Left renal pelvis (tissue), 4 donors: ENCODE measurements at places on chromosomes 7 and 10. TPM values are rescaled to one million over a fixed set of nuclear protein-coding genes. Genes with fewer than 3 reads are reported as not detected.

C10orf105 gene
- polyA plus RNA-seq = 0.21 TPM

COL1A2 gene
- polyA plus RNA-seq = 609 TPM

TCAF2 gene
- polyA plus RNA-seq = 3.6 TPM

CDC14C gene
- not detected for polyA plus RNA-seq

CSTF2T gene
- 34.5 TPM for polyA plus RNA-seq

GPR85 gene
- polyA plus RNA-seq = 1.7 TPM

DNA sequence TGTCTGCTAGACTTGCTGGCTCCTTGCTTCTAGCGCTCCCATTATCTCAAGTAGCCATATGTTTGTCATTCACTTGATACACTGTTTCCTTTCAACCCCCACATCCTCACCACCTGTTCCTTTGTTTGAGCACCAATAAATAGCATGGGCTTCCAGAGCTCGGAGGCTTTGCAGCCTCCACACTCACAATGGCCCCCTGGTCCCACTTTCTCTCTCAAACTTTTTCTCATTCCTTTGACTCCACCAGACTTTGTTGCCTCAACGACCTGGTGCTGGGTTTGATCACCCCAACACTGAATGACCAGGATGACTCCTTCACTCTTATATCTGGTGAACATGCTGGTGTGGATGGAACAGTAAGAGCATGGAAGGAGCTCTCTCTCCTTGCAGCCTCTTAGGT lies 114.5 kb upstream of the TRIM24 start:
- no peak for DNase-seq

DNA sequence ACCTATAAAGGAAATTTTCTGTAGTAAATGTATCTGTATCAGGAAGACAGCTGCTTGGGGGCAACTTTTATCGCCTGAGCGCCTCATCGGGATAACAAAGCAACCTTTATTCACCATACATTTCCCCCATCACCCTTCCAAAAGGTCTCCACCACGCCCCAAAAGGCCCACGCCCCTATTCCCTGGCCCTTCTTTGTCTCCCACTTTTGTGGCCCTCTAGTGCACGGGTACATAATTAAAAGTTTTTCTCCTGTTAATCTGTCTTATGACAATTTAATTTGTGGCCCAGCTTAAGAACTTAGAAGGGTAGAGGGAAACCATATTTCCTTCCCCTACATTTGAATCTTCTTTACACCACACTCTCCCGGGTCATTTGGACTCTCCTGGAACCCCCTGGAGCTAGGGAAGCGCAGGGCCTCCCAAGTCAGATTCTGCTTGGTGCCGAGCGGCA lies 625 bp downstream of the RP9 start:
- DNase-seq = no peak

- no peak for DNase-seq
Observed at GRCh38 chr7:47581804-47582763, at the start of gene TNS3. Gene TNS3 (minus strand): TSS chr7:47582111. CDS start chr7:47439636, 142,475 bp downstream.

DNA sequence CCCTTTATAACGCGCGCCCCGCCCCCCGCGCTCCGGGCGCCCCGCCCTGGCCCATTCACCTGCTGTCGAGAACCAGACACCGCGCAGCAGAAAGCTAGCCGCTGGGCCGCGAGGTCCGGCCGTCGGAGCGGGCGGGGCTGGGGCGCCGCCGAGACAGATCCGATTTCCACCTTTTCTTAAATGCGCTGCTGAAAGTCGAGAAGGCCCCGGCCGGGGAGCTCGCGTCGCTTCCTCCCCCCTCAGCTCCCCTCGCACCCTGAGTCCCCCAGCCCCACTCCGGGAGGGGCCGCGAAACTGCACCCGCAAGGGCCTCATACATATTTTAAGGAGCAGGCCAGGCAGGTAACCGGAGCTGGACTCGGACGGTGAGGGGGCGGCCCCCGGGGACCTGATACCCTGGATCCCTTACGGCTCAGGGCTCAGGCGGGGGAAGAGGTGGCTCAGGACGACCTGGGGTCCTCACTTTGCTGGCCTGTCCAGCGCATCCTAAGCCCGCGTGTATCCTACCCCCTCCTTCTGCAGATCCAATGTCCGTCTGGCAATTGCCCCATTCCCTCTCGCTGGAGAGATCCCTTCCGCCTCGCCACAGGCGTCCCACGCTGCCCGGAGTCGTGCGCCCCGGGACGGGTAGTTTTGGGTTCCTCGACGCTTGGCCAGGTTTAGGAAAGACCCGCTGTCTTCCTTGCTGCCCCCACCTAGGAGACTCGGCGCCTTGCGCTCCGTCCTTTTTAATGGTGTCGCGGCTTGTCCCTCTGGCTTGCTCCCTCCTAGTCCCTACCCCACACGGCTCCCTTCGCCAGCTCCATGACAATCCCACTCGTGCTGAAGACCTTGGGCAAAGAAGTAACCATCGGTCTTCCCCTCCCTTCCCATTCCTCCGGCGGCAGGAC lies 170.6 kb downstream of the UBE2H start:
- no peak for DNase-seq

DNA sequence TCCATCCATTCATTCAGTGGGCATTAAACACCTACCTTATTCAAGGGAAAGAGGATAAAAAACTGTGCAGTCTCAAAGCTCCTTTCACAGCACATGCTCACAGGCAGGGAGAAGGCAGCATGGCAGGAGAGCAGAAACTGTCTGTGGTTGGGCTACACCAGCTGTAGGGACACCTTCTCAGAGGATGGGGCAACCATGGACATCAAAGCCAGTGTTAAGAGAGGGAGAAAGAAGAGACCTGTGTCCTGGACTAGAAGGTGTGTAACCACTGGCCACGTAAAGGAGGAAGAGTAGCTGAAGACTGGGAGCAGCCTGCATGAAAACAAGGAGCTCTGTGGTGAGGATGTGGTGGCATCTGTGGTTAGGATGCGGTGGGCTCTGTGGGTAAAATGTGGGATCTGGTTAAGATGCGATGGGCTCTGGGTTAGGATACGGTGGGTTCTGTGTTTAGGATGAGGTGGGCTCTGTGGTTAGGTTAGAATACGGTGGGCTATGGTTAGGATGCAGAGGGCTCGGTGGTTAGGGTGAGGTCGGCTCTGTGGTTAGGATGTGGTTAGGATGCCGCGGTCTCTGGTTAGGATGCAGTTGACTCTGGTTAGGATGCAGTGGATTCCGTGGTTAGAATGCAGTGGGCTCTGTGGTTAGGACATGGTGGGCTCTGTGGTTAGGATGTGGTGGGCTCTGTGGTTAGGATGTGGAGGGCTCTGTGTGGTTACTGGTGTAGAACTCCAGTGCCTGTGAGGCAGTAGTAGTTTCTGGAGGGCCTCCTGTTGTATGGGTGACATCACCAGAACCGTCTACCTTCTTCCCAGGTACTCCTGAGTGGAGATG lies 197.6 kb downstream of the WDR37 start:
- no peak for DNase-seq

DNA sequence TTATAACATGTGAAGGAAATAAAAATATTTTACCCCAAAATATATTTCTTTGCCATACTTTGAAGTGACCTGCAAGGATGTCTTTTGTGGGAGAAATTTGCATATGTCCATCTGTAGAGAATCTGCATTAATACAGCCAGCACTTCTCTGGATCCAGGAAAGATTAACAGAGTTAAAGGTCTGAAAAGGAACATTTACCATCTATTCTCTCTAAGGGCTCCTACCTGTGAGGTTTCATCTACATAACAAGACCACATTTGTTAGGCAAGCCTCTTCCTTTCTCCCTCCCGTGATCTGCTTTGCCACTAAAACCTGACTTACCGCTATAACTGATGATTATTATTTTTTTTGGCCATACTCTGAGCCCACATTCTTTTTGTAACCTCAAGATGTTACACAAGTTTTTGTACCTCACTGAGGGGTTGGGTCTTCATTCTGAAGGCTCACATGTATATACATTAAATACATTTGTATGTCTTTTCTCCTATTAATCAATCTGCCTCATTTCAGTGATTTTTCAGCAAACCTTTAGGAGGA lies 129.4 kb downstream of the AKR1D1 start:
- no peak for DNase-seq

DNA sequence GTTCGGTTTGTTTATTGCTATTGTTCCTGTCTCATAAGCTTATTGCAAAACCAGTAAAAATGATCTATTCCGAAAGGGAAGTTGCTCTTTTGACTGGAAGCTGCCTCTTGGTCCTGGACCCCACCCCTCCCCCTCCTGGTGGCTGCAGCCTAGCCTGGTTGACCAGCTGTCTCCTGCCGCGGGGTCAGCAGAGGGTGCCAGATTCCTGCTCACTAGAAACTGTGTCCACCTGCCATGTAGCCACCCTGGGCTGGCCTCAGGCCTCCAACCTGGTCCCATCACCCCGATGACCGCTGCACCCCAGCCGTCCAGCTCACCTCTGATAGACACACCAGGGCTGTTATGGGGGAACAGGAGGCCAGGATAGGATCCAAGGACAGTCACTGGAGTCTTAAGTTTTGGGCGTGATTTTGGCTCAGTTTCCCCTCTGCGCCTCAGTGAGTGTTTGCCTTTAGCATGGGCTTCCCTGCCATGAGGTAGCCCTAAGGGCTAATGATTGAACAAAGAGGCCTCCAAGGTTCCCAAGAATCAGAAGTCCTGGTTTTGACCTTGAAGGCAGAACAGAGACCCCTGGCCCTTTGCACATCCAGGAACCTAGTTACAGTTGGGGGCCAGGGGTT lies 32.9 kb upstream of the SLF2 start:
- DNase-seq = no peak

- no peak for DNase-seq
Observed at GRCh38 chr10:3393958-3394357, 221.4 kb upstream of the PITRM1 start.

GRCh38 chr7:99244939-99245338 lies 27.7 kb upstream of the MYH16 start:
- DNase-seq = no peak

- no peak for DNase-seq
Observed at GRCh38 chr10:23322082-23322481, 22.5 kb downstream of the C10orf67 start.
